ENCODE measurements at places on chromosomes 3 and 15.

GRCh38 chr3:129040579-129041300 is 19.8 kb upstream of the GP9 start:
- DNase-seq, result no peak

GRCh38 chr15:48063411-48063985 is 57.3 kb upstream of the SLC24A5 start:
- no peak for DNase-seq

- no peak for DNase-seq
These were observed 105.3 kb downstream of the MAP4 start for GRCh38 chr3:47910777-47911440.

GRCh38 chr3:39147711-39148434 is 5.5 kb downstream of the CSRNP1 start:
- DNase-seq, result no peak

- DNase-seq, result no peak
These were observed 2.7 kb downstream of the IMPDH2 start for GRCh38 chr3:49026536-49026935.

DNA sequence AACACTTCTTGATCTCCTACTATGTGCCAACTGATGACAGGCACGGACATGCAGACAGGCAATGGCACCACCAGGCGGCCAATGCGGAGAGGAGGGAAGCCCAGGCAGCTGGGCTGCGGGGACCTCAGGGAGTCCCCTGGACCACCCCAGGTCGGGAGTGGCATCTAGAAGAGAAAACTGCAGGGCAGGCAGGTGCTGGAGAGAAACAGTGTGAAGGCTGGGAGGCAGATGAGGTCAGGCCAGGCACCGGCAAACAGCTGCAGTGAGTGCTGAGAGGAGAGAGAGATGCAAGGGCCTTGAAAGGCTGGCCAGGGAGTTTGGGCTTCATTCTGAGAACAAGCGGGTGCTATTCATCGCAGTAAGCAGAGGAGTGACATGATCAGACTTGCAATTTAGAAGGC is 29.1 kb downstream of the SLC6A1 start:
- DNase-seq, result no peak

GRCh38 chr3:72633534-72633933 is 214.7 kb downstream of the SHQ1 start:
- DNase-seq, result no peak

- no peak for DNase-seq
These were observed 91.2 kb downstream of the EOMES start for GRCh38 chr3:27630885-27631284.

- DNase-seq, result no peak
These were observed 83.8 kb downstream of the SMAD3 start for GRCh38 chr15:67149068-67149772.

DNA sequence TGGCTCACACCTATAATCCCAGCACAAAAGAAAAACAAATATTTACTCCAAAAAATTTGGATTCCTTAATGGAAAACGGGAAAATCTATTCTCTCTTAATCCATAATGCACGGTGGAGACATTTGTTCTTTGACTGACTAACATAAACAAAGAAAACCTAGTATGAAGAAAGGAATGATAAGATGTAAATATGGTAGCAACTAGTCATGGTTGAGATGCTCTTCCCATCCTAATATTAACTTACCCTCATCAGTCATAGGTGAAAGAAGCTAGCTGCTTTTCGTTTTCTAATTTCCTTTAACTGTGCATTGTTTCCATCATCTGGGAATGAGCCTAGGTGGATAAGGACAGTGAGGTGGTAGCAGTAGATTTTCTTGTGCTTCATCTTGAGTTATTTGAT is 22.0 kb downstream of the MAP4 start:
- no peak for DNase-seq

DNA sequence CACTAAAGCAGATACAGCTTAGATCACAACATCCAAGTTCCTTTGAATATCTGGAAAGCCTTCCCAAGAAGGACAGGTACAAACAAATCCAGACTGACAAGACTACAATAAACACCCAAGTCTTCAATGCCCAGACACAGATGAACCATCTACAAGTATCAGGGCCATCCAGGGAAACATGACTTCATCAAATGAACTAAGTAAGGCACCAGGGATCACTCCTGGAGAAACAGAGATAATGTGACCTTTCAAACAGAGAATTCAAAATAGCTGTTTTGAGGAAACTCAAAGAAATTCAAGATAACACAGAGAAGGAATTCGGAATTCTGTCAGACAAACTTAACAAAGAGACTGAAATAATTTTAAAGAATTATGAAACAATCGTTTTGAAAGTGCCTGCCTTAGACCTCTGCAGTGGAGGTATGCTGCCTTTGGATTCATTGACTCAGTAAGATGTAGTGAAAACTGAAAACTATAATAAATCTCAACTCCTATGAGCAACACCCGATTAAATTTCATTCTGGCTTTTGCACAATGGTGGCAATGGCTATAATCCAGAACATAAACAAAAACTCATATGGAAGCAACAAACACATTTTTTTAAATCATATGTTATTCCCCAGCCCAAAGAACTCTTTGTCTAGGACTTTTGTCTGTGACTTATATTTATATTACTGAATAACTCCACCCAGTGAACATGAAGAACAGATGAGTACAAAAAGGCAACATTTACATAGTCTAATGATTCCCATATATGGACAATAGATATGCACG is 12.6 kb upstream of the COL8A1 start:
- no peak for DNase-seq

GRCh38 chr3:141986548-141987107 is 110.2 kb downstream of the ATP1B3 start:
- DNase-seq, result no peak

DNA sequence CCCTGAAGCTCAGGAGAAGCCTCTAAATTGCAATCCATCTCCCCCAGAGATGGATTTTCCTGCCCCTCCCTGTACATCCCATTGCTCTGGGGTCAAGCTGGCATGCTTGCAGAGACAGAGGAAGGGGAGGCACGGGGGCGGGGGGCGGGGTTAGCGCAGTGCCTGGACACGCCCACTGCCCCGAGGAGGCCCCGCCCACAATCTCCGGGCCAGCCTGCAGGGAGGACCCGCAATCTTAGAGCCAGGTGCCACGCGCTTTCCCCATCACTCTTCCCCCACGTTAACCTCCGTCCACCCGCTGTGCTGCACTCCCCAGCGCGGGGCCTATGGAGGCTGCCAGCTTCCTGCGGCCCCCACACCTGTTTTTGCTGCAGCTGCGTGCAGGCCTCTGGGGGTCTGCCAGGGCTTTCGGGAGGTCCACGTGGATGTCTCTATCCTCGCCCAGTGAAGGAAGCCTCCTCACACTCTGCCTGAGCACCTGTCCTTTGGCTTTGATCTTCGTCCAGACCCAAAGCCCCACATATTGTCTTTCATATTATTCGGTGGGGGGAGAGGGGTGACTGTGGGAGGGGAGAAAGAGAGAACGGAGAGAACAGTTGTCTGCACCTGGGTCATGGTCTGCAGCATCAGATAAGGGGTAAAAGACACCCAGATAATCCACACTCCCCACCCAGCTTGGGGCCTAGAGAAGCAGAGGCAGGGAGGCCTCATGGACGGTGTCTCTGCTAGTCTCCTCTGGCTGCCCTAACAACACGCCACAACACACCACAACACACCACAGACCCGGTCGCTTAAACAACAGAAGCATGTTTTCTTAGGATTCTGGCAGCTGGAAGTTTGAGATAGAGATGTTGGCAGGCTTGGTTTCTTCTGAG is 118.0 kb upstream of the MEF2A start:
- no peak for DNase-seq

DNA sequence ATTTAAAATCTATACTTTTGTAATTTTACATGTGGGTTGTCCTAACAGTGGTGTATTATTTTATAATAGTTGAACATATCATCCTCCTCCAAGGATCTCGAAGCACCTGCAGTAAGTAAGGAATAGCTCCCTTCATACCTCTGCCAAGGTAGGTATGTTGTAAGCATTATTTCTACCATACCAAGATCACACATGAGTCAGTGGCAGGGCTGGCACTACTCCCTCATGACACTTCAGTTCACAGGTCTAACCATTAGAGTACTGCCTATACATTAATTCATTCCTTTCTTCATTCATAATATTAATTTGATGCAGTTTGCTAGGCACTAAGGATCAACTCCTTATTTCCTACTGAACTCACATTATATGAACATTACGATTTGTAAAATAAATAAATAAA is 11.9 kb upstream of the LEKR1 start:
- no peak for DNase-seq

GRCh38 chr3:77298417-77298816 is 258.5 kb downstream of the ROBO2 start:
- DNase-seq, result no peak

DNA sequence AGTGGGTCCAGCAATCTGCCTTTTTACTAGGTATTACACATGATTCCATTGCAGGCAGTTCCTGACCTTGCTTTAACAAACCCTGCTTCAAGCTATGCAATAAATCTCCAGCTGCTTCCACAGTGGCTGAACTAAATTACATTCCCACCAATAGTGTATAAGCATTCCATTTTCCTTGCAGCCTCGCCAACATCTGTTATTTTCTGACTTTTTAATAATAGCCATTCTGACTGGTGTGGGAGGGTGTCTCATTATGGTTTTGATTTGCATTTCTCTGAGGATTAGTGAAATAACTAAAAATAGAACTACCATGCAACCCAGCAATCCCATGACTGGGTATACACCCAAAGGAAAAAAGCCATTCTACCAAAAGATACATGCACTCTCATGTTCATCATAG is 36.4 kb upstream of the DNAJC13 start:
- no peak for DNase-seq

DNA sequence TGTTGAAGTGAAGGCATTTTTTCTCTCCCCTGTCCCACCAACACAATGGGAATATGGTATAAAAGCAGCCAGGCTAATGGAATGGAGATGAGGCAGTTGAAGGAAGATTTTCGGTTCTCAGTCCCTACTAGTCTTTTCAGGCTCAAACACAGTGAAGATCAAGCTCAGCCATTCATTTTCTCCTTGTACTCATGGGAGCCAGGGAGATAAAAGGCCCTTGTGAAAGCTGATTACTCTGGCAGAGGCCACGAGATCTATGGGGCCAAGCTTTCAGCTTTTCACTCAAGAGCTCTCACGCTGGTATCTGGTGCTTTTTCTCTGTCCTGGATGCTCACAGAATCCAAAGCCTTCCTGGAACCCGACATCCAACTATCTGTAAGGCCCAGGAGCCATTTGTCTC is 14.5 kb upstream of the FAN1 start:
- no peak for DNase-seq

DNA sequence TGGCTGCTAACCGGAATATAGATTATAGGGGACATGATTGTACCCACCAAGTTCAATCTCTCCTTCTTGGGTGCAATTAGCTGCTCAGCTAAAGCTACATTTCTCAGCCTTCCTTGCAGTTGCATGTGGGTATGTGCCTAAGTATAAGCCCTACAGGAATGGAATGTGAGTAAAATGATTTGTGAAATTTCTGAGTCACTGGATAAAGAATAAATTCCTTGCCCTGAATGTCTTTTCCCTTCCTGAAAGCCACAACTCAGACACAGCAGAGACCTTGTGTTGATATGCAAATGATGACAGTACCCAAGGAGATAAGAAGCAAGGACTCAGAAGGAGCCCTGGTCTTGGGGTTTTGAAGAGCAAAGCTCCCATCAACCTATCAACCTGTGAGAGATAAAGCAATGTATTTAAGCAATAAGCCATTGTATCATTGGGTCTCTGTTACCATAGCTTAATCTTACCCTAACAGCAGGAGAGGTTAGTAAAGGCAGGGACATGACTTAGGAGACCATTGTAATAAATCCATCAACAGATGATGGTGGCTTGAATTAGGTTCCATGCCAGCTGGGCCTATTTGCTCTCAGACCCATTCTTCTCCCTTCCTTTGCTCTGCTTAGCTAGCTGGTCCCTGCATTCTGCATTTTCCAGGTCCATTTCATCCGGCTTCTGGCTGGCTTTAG is 25.6 kb upstream of the ZNF280D start:
- DNase-seq, result no peak

- DNase-seq, result no peak
These were observed 22.8 kb upstream of the CYFIP1 start for GRCh38 chr15:23002920-23003319.

DNA sequence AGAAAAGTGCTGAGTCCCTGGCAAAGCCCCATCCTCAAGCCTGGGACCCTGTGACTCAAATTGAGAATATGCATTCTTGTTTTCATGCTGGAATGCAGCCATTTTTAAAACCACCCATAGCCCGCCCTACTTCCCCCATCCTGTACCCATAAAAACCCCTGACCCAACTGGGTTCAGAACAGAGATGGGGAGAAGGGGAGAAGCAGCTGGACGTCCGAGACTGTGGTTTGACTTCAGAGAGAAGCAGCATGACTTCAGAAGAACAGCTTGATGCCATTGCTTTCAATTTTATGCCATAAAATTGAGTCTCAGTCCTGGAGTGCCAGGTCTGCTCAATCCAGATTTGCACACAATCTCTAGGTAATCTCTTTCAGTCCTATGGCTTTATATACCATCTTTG is 78.2 kb downstream of the BCHE start:
- DNase-seq, result no peak

DNA sequence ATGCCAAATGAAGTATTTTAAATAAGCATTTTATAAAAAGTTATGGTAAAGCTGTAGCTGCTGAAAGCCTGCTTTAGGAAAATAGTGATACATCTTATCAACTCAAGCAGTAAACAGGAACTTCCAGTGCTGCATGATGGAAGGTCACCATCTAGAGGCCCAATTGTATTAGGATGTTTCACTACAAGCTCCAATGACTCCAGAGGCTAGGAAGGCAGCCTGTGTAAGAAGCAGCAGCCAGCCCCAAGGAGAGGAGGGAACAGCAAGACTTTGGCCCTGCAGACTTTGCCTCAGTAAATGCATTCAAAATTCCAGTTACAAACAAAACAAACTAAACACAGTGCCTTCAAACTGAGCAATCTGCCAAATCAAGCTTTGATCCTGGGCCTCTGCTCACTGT is 32.1 kb downstream of the ILDR1 start:
- DNase-seq, result no peak

- no peak for DNase-seq
These were observed 1.0 kb upstream of the RYR3 start for GRCh38 chr15:33309602-33310276.

DNA sequence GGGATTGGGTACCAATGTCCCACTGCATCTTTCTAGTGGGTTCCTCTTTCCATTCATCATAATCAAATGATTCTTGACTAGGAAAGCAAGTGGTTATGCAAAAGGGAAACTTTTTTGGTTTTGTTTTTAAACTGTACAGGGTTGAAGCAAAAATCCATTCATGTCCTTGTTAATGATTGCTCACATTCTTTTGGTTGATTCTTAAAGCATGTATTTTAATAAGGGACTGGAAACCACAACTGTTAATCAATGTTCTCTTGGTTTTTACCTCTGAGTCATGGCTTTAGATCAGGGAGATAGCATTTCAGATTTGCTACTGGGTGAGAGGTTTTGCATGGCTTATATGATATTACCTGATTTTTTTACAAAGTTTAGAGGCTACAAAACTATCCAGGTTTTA is 371.7 kb upstream of the RGMA start:
- DNase-seq, result no peak

- no peak for DNase-seq
These were observed 193.9 kb downstream of the TLE3 start for GRCh38 chr15:69903470-69904469.

DNA sequence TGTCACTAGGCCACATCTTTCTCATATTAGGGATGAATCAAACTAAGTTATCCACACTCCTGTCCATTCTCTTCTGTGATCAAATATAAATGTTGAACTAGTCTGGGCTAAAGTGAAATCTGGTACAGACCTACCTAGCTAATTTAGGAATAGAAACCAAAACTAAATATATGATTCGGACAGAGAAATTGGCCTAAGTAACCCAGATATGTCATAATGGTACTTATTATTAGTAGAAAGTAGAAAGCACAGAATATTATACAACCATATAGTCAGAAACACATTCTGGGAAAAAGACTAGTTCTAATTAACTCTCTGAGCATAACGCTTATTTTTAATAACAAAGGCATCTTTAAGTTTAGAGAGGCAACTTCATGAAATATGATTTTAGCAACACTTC is 389.0 kb downstream of the LSAMP start:
- DNase-seq, result no peak
